Osteocyte (in vitro differentiated cells): ENCODE measurements at places on chromosomes 4 and X. TPM values are rescaled to one million over a fixed set of nuclear protein-coding genes. Genes with fewer than 3 reads are reported as not detected.

GRCh38 chr4:79850626-79851025 lies 222.4 kb downstream of the ANTXR2 start:
- peaks cover 7% of the 10 kb centered on the region for H3K4me1 ChIP-seq
- no peaks in the 10 kb centered on the region for H3K36me3 ChIP-seq
- peaks cover 13% of the 10 kb centered on the region for H3K27me3 ChIP-seq
- no peak for DNase-seq

DNA sequence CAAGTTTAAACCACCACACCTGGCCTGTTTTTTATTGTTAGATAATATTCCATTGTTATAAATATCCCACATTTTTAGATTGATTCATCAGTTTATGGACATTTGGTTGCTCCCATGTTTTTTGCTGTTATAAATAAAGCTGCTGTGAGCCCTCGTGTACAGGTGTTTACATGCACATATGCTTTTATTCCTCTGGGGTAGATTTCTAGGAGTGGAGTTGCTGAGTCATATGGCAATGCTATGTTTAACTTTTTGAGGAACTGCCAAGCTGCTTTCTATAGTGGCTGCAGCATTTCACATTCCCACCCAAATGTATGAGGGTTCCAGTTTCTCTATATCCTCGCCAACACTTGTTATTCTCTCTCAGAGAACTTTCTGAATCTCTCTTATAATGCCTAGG lies 90.5 kb downstream of the TBL1X start:
- no peak for DNase-seq
- no peaks in the 10 kb centered on the region for H3K36me3 ChIP-seq
- no peaks in the 10 kb centered on the region for H3K27me3 ChIP-seq
- peaks cover 2% of the 10 kb centered on the region for H3K4me1 ChIP-seq
- H3K27ac ChIP-seq, result no peak overlapping the region

- H3K27me3 ChIP-seq, result no peaks in the 10 kb centered on the region
- no peak overlapping the region for H3K27ac ChIP-seq
- no peak overlapping the region for H3K4me3 ChIP-seq
Observed at GRCh38 chr4:140076307-140076706, 77.7 kb downstream of the MAML3 start.

DNA sequence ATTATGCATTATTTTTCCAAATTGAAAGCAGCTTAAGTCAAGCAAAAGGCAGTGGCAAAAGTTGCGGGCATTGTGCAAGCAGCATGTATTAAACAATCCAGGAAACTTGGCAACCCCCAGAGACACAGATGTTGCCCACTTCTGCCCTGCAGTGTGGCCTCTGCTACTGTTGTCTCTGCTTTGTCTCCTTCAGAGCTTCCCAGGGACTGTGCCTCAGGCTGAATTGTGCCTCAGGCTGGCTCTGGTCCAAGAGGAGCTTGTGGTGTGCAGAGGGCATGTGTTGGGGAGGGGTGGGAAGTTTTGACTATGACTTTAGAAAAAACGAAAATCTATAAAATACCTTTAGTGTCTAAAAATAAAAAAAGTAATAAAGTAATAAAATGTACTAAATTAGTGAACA lies 201.4 kb downstream of the CCSER1 start:
- no peak for DNase-seq
- H3K4me3 ChIP-seq, result peak overlapping the region; percentile 15
- H3K27me3 ChIP-seq, result no peaks in the 10 kb centered on the region

- no peaks in the 10 kb centered on the region for H3K36me3 ChIP-seq
- DNase-seq, result no peak
- H3K4me1 ChIP-seq, result peaks cover 3% of the 10 kb centered on the region
- H3K27ac ChIP-seq, result no peak overlapping the region
Observed at GRCh38 chr4:65083076-65083475, 587.2 kb downstream of the EPHA5 start.

Gene CYBB
- total RNA-seq, result not detected in 2 replicates

DNA sequence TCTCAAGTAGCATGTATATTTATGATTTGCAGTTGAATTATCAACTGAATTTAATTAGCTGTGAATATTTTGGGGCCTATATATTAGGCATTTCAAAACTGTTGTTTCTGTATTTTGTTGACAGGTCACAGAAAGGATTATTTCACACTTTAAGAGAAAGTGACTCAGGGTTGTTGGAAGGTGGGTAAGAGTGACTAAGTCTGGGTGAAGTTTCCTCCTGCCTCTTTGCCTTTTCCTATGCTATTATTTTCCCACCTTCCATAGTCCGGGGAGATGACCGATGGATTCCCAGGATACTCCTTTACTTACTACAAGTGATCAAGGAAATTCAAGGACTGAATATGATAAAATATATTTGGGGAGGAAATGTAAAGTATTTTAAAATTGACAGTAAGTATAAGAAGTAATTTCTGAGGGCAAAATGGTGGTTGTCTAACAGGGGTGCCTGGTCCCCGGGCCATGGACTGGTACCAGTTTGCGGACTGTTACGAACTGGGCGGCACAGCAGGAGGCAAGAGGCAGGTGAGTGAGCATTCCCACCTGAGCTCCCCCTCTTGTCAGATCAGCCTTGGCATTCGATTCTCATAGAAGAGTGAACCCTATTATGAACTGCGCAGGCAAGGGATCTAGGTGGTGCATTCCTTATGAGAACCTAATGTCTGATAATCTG lies 175.5 kb upstream of the GPRIN3 start:
- DNase-seq, result no peak
- no peak overlapping the region for H3K27ac ChIP-seq
- no peaks in the 10 kb centered on the region for H3K4me1 ChIP-seq
- no peaks in the 10 kb centered on the region for H3K36me3 ChIP-seq
- H3K4me3 ChIP-seq, result no peak overlapping the region

Gene SORBS2
- total RNA-seq, result 33.2 and 33.6 TPM in 2 replicates

DNA sequence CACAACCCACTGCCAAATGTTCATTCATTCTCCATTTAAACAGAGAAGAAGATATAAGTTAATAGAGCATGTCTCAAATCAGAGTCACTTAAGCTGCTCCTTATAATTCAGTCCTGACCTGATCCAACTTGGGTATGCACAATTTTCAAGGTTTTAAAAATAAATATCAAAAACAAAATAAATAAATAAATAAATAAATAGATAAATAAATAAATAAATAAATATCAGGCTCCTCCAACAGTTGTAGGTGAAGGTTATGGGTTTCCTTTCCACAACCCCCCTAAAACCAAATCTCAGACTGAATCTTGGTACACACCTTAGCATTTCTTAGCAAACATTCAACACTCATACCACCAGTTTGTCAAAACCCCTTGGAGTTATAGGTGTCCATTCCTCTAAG lies 204.4 kb downstream of the PARM1 start:
- DNase-seq, result no peak
- H3K4me1 ChIP-seq, result peaks cover under 1% of the 10 kb centered on the region
- no peaks in the 10 kb centered on the region for H3K27me3 ChIP-seq
- no peaks in the 10 kb centered on the region for H3K36me3 ChIP-seq
- no peak overlapping the region for H3K27ac ChIP-seq

DNA sequence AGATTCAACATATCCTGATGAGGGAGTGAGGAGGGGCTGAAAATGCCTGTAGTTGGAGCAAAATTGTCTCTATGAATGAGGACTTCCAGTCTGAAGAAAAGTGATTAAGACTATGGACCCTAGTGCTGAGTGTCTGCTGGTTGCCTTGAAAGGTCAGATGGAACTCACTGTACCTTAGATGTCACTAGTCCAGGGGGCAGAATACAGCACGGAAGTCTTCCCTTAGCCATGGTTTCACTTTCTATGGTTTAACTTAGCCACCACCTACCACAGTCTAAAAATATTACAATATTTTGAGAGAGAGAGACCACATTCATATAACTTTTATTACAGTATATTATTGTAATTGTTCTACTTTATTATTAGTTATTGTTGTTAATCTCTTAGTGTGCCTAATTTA lies 223.1 kb downstream of the FMR1NB start:
- H3K27ac ChIP-seq, result no peak overlapping the region
- no peaks in the 10 kb centered on the region for H3K4me1 ChIP-seq
- H3K27me3 ChIP-seq, result no peaks in the 10 kb centered on the region
- no peak for DNase-seq

Gene COX7B2
- not detected in 2 replicates for total RNA-seq

Gene MAGEE1
- 2.9 and 3.4 TPM in 2 replicates for total RNA-seq

DNA sequence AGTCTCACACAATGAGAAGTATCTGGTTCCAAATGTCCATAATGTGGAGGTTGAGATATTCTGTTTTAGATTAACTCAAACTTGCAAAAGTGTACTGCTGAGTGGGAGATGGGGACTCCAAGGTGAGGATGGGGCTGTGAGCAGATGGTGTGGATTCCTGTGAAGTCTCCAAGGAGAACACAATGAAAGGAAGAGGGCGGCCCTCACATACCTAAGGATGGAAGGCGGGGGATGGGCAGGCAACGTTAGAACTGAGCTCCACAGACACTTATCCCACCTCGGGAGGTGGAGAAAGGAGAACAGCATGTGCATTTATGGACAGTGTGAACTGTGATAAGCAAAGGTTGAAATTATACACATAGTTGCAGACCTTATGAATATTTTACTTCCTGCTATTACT lies 9.9 kb upstream of the SPATA4 start:
- no peaks in the 10 kb centered on the region for H3K4me1 ChIP-seq
- no peak overlapping the region for H3K4me3 ChIP-seq
- H3K27ac ChIP-seq, result no peak overlapping the region

Gene SLC2A9
- total RNA-seq, result 0.31 and 0.43 TPM in 2 replicates

Gene CT45A2
- not detected in 2 replicates for total RNA-seq

Gene MAP7D2
- 0.10 and 0.11 TPM in 2 replicates for total RNA-seq

DNA sequence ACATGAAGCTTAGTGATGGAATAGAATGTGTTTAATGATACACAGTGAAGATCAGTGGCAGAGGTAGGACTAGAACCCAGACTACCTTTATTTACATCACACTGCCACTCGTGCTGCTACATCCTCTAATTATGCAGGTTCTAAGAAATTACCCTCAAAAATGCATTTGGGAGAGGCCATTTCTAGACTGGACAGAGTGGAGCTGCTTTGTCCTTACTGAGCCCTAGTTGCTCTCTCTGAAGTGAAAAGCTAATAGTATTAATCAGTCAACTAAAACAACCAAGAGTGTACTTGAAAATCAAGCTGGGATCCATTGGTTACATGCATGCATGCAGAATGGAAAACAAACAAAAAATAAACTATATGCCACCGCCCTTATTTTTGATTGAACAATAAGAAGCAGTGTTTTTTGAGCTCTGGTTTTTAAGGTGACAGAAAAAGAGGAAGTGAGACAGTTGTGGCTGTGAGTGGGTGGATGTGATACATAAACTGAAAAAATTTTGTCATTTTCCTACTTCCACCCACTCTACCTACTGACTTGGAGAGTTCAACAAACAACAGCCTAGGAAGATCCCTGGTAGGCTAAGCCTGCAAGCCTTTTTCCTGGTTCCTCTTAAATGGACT lies 6.8 kb upstream of the VSIG4 start:
- no peak for DNase-seq
- H3K36me3 ChIP-seq, result no peaks in the 10 kb centered on the region
- no peaks in the 10 kb centered on the region for H3K4me1 ChIP-seq
- no peak overlapping the region for H3K27ac ChIP-seq
- no peak overlapping the region for H3K4me3 ChIP-seq

DNA sequence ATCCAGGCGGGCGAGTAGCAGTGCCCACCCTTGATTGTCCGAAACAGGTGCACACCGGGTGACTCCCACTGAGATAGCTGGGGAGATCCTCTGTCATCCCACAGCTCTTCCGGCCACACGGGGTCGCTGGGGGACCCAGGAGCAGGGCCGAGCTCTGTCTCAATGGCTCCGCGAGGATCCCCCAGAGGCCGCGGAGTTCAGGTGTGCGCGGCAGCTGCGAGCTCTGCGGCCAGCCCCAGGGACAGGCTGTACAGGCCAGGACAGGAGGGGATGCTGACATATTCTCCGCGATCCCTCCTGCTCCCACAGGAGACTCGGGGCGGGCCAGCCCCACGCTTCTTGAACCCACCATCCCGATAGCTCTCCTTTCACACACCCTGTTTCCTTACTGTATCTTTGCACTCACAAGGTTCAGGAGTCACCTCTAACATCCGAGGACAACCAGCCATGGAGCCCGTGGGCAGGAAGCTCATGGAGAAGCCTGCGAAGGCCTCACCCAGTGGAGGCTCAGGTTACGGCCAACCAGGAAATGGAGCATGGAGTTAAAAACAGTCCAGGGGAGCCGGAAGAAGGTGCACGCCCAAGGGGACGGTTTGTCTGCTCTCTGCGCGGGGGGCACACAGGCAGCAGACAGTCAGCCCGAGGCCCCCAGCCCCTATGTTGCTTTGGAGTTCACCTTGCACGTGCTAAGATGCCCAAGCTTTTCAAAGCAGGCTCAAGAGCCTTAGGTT lies 77.9 kb upstream of the AMELX start:
- H3K27ac ChIP-seq, result no peak overlapping the region
- no peak overlapping the region for H3K4me3 ChIP-seq
- no peaks in the 10 kb centered on the region for H3K27me3 ChIP-seq
- no peak for DNase-seq
- no peaks in the 10 kb centered on the region for H3K36me3 ChIP-seq
- no peaks in the 10 kb centered on the region for H3K4me1 ChIP-seq

GRCh38 chrX:78593701-78594100 lies 65.4 kb downstream of the RTL3 start:
- H3K36me3 ChIP-seq, result no peaks in the 10 kb centered on the region
- H3K4me1 ChIP-seq, result no peaks in the 10 kb centered on the region
- H3K27ac ChIP-seq, result no peak overlapping the region
- H3K27me3 ChIP-seq, result peaks cover 2% of the 10 kb centered on the region

GRCh38 chr4:183099537-183100297 lies 660 bp downstream of the WWC2 start:
- H3K4me1 ChIP-seq, result peaks cover 40% of the 10 kb centered on the region
- H3K4me3 ChIP-seq, result peak overlapping the region; percentile 79
- no peaks in the 10 kb centered on the region for H3K36me3 ChIP-seq
- peak; percentile 85 for DNase-seq
- H3K27me3 ChIP-seq, result no peaks in the 10 kb centered on the region

DNA sequence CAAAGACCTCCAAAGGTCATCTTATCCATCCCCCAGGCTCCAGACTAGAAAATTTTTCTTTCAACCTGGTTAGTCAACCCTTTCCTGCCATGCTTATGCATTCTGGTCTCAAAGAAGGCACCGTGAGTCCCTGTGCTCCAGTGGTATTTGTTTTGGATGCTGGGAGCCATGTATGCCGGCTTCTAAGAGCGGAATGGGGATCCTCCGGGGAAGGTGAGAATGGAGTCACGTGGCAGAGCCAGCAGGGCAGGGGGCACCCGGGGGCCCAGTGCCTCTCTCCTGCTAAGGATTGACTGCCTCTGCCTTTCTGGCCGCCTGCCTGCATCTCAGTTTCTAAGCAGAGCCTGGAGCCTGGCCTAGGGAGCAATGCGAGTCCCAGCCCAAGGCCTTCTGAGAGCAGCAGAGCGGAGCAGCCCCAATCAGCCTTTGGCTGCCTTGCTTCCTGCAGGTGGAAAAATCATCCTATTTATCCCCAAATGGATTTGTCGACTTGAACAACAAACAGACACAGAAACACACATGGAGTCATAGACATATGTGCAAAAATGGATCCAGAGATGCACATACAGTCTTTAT lies 141.0 kb downstream of the PJA1 start:
- H3K27ac ChIP-seq, result no peak overlapping the region
- H3K4me3 ChIP-seq, result no peak overlapping the region
- H3K36me3 ChIP-seq, result peaks cover 2% of the 10 kb centered on the region
- H3K27me3 ChIP-seq, result no peaks in the 10 kb centered on the region

- H3K36me3 ChIP-seq, result no peaks in the 10 kb centered on the region
- no peaks in the 10 kb centered on the region for H3K4me1 ChIP-seq
- no peak overlapping the region for H3K4me3 ChIP-seq
- DNase-seq, result no peak
- H3K27ac ChIP-seq, result no peak overlapping the region
Observed at GRCh38 chrX:114997779-114998178, 19.6 kb downstream of the IL13RA2 start.
